Activated CD4-positive, alpha-beta T cell treated with anti-CD3 and anti-CD28 coated beads, Interleukin-10, Interleukin-2, amounts not matched to agents 100 ng/mL and 50 ng/mL, durations not matched to agents 16 hours and 8 hours (primary cell): ENCODE measurements at places on chromosomes 1 and 21.

GRCh38 chr1:168942165-168942564 lies 164.3 kb upstream of the ATP1B1 start:
- DNase-seq = no peak

GRCh38 chr21:38223893-38224540 lies 32.8 kb upstream of the KCNJ15 start:
- no peak for DNase-seq

DNA sequence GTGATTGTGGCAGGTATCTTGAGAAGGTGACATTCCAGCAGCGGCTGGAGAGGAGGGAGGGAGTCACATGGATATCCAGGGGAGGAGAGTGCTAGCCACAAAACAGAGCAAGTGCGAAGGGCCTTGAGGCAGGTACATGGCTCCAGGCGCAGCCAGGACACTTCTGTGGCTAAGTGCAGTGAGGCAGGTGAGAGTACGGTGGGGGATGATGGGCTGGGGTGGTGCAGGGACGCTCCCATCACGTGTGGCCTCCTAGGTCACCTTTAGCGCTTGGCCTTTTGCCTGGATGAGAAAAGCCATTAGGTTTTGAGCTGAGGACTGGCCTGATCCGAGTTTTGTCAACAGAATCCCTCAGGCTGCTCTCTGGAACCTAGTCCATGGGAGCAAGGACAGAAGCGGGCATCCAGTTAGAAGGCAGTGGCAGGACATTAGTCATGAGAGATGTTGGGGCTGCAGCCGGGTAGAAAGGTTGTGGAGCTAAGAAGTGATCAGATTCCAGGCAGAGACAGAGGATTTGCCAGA lies 31.6 kb downstream of the SMYD2 start:
- DNase-seq = no peak

DNA sequence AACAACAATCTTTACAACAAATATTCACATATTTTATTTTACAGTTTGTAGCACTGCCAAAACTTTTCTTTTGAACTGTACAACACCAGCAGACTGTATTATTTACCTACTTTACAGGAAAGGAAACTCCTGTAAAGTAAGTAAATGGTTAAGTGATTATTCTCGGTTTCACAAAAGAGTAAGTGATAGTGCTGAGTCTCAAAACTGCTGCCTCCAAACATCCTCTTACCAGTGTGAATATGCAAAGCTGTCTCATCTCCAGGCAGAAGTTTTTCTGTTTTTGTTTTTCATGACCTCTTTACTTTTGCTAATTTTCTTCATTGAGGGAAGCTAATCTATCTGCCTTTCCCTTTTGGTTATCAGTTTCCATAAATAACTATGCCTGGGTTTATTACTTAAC lies 286.7 kb downstream of the SRGAP2C start:
- peak; percentile 56 for DNase-seq

- no peak for DNase-seq
Measured at GRCh38 chr21:17461582-17461981, 51.3 kb upstream of the CXADR start.

DNA sequence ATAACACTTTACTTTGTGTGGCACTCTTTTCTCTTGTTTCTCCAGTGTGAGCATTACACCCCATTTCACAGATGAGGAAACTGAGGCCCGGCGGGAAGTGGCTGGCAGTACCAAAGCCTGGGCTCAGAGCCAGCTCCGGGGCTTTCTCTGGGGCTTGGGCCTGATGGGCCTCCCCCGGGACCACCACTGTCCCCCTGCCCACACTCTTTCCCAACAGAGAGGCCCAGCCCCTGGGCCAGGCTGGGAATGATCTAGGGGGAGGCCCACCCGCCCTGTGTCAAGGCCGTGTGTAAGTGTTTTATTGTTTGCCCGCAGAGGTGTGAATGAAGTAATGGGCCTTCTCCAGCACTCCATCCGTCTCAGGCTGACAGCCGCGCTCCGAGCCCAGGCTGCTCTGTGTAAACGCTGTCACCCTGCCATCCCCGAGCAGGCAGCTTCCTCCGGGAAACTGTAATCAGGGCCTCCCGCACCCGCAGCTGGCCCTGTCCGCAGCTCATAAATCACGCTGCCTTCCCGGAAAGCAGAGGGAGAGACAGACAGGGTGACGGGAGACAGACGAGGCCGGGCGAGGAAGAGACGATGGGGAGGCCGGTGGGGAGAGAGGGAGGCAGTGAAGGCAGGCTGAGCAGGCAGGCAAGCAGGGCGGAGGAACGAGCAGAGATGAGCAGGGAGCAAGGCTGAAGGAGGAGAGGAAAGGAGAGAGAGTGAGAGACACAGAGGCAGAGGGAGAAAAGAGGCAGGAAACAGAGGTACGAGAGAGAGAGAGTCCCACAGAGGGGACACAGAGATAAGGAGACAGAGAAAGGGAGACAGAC lies 109.7 kb upstream of the ZBTB40 start:
- no peak for DNase-seq

GRCh38 chr1:228308085-228308601 lies 98.5 kb downstream of the TRIM11 start:
- DNase-seq = no peak

DNA sequence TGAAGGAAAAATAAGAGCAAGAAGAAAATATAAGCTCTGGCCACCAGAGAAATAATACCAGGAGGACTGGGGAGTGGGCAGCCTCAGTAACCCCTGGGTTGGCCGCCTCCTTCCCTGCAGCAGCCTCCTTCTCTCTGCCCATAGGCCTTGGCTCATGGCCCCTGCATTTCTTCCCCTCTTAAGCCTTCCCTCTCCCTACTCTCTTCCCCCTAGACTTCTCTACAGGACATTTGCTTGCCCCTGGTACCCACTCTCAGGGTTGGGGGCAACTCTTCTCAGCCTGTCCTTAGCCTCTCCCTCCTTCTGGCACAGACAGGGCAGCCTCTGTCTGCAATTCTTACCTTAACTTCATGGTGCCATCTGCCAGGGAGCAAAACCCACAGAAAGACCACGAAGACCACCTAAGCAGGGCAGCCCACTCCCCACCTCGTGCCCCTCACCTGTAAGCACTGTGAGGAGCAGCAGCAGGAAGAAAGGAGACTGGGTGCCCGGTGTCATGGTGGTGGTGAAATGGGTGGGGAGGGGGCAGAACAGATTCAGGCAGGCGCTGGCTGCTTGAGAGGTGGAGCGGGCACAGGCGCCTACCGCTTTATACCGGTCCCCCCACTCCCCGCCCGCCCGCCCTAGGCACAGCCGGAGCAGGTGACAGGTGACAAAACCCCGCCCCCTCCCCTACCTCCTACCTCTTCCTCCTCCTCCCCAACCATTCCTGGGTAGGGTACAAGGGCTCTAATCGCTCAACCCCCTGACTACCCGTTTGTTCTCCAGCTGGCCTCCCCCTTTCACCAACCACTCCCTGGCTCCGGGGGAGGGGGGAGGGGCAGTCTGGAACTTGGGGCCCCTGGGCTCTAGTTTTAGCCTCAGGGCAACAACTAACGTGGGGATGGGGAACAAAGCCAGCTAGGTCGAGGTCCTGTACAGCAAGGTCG lies 15.1 kb downstream of the THBS3 start:
- DNase-seq = no peak

DNA sequence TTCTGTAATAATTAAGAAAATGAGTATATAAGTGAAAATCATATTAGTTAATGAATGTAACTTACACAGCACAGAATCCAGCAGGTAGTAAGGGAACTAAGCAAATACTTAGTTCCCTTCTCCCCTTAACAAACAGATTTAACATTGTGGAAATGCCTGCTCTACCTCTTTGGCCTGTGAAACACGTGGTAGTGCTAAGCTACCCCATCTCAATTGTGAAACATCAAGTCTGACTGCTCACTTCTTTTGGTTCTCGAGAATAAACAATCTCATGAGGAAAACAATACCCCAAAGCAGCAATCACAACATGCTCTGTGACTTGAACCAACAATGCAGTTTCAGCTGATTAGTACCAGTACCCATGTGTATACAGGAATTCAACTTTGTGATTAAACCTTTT lies 4.7 kb downstream of the MYSM1 start:
- DNase-seq = no peak

- no peak for DNase-seq
Measured at GRCh38 chr1:19311503-19311930, 427 bp downstream of the AKR7A2 start.

DNA sequence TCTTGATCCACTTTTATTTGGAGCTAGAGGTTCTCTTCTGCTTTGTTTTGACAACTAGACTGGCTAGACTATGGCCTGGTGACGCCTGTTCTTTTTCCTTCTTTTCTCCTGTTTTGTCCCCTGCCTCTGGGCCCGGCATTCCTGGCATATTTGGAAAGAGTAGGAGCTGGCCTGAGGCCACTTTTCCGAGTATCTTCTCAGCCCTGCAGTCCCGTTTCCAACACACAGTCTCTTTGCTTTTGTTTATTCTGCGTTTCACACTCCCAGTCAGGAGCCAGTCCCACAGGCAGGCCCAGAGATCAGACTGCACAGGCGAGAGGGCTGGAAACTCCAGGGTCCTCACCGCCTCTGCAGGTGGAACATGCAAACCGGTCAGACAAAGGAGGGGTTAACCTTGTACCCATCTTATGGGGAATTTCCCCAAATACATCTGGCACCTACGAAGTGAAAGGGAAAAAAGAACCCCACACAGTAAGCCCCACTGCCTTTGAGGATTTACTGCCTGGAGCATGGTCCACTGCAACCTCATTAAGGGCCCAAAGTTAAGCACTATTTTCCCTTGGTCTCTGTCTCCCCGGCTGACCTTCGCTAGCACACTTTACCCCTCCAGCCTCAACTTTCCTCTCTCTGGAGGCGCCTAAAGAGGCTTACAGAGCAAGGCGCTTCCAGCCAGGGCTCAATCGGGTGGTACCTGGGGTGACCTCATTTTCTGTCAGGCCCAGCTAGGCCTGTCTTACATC lies 141.1 kb downstream of the TOMM20 start:
- peak; percentile 43 for DNase-seq

- DNase-seq = no peak
Measured at GRCh38 chr1:172391976-172392375, 28.5 kb upstream of the C1orf105 start.

DNA sequence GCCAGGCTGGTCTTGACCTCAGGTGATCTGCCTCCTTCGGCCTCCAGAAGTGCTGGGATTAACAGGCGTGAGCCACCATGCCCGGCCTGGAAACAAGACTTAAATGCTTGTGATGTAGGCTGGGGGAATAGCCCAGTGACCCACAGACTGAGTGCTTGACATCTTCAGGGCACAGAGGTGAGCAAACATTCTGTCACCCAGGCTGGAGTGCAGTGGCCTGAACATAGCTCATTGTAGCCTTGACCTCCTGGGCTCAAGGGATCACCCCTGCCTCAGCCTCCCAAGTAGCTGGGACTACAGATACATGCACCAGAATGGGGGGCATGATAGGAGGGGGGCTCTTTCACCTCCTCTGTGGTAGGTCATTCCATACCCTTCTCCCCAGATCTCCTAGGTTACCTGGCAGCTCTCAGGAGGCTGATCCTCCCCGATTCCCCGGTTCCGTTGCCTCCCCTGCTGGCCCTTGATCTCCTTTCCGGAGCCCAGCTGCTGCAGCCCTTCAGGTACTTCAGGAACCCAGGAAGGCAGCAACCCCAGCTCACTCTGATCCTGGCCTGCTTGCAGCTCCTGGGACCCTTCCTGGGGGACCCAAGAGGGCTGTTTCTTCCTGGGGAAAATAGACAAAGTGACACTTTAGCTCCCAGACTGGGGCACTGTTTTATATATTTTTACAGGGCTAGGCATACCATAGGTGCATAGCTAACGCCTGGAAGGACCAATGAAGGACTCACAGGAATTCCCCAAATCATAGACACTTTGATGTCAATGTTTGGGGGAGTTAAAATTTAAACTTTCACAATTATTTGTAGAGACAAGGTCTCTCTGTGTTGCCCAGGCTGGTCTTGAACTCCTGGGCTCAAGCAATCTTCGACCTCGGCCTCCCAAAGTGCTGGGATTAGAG lies 11.8 kb downstream of the SPATA21 start:
- DNase-seq = no peak

DNA sequence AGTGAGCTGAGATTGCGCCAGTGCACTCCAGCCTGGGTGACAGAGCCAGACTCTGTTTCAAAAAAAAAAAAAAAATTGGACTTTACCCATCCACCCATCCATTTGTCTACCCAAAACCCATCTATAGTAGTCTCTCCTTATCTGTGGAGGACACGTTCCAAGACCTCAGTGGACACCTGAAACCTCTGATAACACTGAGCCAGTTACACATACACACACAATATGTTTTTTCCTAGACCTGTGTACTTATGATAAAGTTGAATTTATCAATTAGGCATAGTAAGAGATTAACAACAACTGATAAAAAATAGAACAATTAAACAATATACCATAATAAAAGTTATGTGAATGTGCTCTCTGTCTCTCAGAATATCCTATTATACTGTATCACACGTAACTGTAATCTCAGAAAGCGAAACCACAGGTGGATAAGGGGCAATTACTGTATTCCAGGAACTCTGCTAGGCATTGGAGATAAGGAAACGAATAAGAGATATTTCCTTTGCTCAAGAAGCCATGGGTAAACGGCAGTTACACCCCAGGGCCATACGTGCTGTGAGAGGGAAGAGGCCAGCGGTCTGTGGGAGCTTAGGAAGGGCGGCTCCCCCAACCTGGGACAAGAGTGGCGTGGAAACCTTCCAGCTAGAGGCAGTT lies 84.2 kb upstream of the DISP3 start:
- no peak for DNase-seq

- DNase-seq = no peak
Measured at GRCh38 chr1:10943041-10943440, 69.4 kb upstream of the TARDBP start.
